Chondrocyte (in vitro differentiated cells): ENCODE measurements at places on chromosomes 3 and 15. TPM values are rescaled to one million over a fixed set of nuclear protein-coding genes. Genes with fewer than 3 reads are reported as not detected.

DNA sequence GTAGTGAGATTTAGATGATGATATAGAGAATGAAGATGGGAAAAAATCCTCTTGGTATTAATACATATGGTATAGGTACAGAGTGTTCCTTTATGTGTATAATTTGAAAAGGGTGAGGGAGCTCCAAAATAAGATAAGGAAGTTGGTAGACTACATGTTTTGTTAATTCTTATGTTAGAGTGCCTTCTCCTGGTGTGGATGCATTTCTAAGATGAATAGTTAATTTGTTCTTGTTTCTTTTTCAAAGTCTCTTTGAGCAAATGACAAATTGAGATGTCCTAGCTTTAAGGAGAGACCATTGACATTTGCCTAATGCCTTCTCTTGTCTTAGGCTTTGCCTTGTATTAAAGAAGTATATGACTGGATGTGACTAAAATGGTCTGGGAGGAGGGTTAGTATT, 34.1 kb downstream of the AKAP13 start:
- H3K27me3 ChIP-seq = no peaks in the 10 kb centered on the region
- H3K4me1 ChIP-seq = peaks cover 53% of the 10 kb centered on the region
- H3K36me3 ChIP-seq = no peaks in the 10 kb centered on the region
- H3K27ac ChIP-seq = peak overlapping the region; percentile 15
- H3K4me3 ChIP-seq = no peak overlapping the region
- DNase-seq = no peak

DNA sequence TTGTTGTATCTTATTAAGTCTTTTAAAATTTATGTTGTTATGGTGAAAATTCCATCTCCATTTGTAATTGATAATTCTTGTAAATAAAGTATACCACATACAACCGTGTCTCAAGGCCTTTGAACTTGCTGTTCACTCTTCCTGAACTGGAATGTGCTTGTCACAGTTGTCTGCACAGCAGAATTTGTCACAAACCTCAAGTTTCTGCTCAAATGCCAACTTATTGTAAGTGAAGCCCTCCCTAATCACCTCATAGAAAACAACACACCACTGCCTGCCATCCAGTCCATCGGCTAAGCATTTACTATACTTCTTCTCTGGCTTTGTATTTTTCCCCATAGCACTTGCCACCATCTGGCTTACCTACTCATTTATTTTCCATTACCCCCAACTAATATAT, 192.3 kb downstream of the THRB start:
- no peak overlapping the region for H3K4me3 ChIP-seq
- peaks cover 41% of the 10 kb centered on the region for H3K4me1 ChIP-seq
- H3K27ac ChIP-seq = no peak overlapping the region
- no peak for DNase-seq
- no peaks in the 10 kb centered on the region for H3K36me3 ChIP-seq

DNA sequence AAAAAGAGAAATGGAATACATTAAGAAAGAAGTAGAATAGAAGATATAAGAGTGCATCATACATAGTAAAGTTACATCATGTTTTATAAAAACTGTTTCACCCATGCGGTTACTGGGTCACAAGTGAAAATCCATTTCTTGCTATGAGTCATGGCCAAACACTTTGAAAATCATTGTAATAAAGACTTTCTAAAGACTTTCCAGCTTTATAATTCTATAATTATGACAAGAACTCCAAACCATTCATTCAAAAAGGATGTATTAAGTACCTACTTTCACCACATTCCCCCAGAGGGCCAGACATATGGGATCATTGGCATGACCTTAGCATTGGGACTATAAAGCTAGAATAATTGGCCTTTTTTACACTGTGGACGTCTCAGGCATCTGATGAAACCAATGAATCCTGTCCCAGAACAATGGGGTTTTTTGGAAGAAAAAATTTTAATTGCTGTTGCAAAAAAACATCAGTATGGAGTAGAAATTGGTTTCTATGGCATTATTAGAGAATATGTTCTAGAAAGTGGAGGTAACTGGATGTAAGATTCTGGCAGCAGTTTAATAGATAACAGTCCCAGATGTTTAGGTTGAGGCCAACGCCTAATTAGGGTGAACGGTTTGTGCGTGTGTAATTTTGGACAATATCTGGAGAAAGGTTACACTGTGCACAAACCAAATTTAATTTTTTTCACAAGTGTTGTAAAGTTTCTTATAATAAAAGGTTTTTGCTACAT, 3.3 kb upstream of the SKIC8 start:
- no peak for DNase-seq
- peaks cover 57% of the 10 kb centered on the region for H3K4me1 ChIP-seq
- H3K36me3 ChIP-seq = no peaks in the 10 kb centered on the region
- peak overlapping the region; percentile 81 for H3K27ac ChIP-seq

DNA sequence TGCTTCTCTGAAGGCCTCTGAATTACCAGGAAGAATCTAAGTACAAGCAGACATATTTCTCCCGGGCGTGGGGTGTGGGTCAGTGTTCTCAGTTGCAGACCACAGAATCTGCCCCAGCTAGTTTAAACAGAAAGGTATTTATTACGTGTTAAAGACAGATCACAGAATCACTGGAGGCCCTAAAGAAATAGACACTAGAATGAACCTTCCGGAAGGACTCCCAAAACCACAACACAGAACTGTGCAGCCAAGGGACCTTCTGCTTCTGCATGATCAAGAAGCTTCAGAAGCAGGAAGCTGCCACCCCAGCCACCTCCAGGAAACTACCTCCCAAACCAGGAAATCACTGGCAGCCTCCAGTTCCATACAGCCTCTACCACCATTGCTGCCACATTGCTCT, 32.7 kb upstream of the ZFAND6 start:
- no peak overlapping the region for H3K4me3 ChIP-seq
- no peak overlapping the region for H3K27ac ChIP-seq
- peaks cover 1% of the 10 kb centered on the region for H3K4me1 ChIP-seq
- peaks cover 8% of the 10 kb centered on the region for H3K27me3 ChIP-seq
- no peak for DNase-seq

DNA sequence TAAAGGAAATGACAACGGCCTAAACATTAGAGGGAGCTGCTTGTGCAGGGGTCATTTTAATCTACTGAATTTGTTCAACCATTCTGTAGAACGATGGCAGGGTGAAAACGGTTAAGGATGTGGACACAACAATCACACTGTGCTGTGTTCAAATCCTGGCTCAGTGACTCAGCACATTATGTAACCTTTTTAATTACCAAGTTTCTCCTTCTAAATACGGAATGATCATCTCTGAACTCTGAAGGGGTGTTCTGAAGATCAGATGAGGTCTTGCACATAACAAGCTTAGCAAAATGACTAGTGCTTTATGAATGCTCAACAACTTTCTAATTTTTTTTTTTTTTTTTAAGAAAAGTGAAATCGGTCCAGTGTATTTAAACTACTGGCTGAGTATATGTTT, 592.8 kb downstream of the FOXP1 start:
- H3K27ac ChIP-seq = peak overlapping the region; percentile 90
- DNase-seq = no peak
- no peaks in the 10 kb centered on the region for H3K27me3 ChIP-seq

GRCh38 chr3:166510382-166510781, 673.2 kb upstream of the BCHE start:
- no peak for DNase-seq
- H3K4me3 ChIP-seq = no peak overlapping the region
- no peak overlapping the region for H3K27ac ChIP-seq
- peaks cover 3% of the 10 kb centered on the region for H3K36me3 ChIP-seq
- H3K27me3 ChIP-seq = no peaks in the 10 kb centered on the region
- no peaks in the 10 kb centered on the region for H3K4me1 ChIP-seq

DNA sequence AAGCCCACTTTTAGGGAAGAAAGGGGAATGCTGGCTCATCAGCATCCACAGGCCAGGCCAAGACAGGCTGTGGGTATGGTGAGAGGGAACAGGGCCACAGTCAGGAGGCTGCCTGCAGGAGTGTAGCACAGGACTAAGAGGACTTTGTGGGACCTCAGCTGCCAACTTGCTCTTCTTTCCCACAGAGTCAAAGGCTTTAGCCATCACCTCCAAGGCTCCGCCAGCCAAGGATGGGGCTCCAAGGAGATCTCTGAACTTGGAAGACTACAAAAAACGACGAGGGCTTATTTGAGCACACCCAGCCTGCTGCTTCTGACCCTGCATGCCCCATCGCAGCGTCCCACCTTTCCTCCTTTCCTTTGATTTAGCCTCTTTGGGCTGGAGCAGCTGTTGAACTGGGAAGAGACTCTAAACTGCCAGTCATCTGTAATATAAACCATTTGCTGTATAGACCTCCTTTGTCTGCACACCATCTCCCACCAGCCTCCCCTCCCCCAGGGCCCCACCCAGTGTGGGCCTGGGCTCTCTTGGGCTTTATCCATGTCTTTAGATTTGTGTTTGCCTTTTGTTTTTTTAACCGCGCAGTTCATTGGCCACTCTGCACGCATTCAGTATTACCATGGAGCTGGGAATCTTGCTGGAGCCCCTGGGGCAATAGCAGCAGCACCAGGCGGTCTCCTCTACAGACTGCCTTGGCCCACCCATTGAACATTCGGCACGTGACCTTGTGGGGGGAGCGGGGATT, 13.1 kb upstream of the ITPKA start:
- peak; percentile 19 for DNase-seq
- no peaks in the 10 kb centered on the region for H3K27me3 ChIP-seq
- no peak overlapping the region for H3K27ac ChIP-seq
- no peak overlapping the region for H3K4me3 ChIP-seq

DNA sequence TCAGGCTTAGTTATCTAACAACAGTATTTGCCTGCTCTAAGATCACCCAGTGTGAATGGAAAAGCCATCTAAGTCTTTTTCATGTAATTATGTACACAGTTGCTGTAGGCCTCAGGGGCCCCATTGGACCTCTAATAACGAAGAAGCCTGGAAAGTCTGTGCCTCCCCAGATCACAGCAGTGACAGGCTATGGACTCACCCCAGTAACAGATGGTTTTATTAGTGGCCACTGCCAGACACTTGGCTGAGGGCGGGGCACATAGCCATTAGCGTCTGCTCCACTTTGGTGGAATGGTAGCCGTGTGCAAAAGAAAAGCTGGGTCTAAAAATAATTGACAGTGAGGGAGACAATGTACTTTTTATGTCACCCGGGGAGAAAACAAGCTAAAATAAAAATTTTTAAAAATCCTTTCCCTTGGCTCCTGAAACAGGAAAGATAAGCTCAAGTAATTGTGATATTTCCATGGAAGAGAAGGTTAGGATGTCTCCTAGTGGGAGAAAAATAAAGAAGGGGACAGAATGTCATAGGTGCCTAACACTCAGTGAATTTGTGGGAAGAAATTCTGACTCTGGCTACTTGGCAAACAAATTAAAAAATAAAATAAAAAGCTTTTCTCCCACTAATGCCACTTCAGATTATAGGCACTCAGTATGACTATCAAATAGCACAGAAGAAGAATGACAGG, 44.3 kb upstream of the ZNF385D start:
- DNase-seq = no peak
- H3K27me3 ChIP-seq = no peaks in the 10 kb centered on the region
- H3K27ac ChIP-seq = no peak overlapping the region
- H3K4me3 ChIP-seq = no peak overlapping the region

GRCh38 chr3:153626158-153626557, 464.1 kb downstream of the RAP2B start:
- H3K27ac ChIP-seq = no peak overlapping the region
- H3K4me1 ChIP-seq = no peaks in the 10 kb centered on the region
- no peak for DNase-seq
- peaks cover 26% of the 10 kb centered on the region for H3K27me3 ChIP-seq
- H3K4me3 ChIP-seq = no peak overlapping the region
- no peaks in the 10 kb centered on the region for H3K36me3 ChIP-seq

- no peak for DNase-seq
- H3K4me1 ChIP-seq = peaks cover 35% of the 10 kb centered on the region
- no peak overlapping the region for H3K27ac ChIP-seq
These were observed 9.6 kb upstream of the ATP13A3 start for GRCh38 chr3:194496217-194496919.

DNA sequence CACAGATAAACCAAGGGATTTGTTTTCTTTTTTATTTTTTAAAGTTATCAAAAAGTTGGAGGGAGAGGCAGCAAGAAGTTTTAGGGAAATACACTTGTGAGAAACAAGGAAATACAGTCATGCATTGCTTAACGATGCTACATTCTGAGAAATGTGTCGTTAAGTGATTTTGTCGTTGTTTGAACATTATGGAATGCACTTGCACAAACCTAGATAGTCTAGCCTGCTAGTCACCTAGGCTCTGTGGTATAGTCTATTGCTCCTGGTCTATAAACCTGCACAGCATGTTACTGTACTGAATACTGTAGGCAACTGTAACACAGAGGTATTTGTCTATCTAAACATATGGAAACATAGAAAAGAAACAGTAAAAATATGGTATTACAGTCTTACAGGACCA, 2.0 kb upstream of the NFKBIZ start:
- no peaks in the 10 kb centered on the region for H3K27me3 ChIP-seq
- no peak overlapping the region for H3K4me3 ChIP-seq
- H3K36me3 ChIP-seq = peaks cover 9% of the 10 kb centered on the region
- DNase-seq = no peak
- peaks cover 31% of the 10 kb centered on the region for H3K4me1 ChIP-seq

- H3K27ac ChIP-seq = no peak overlapping the region
- DNase-seq = no peak
- no peak overlapping the region for H3K4me3 ChIP-seq
- H3K36me3 ChIP-seq = no peaks in the 10 kb centered on the region
- H3K4me1 ChIP-seq = peaks cover 19% of the 10 kb centered on the region
- H3K27me3 ChIP-seq = no peaks in the 10 kb centered on the region
These were observed 196.0 kb upstream of the TOPAZ1 start for GRCh38 chr3:44045476-44046275.

GRCh38 chr3:52119826-52120225, 34.4 kb downstream of the POC1A start:
- H3K36me3 ChIP-seq = peaks cover 5% of the 10 kb centered on the region
- H3K27me3 ChIP-seq = no peaks in the 10 kb centered on the region
- H3K4me3 ChIP-seq = no peak overlapping the region
- H3K4me1 ChIP-seq = peaks cover 3% of the 10 kb centered on the region
- no peak overlapping the region for H3K27ac ChIP-seq
- peak; percentile 21 for DNase-seq

GRCh38 chr15:44222478-44222877, 27.4 kb upstream of the FRMD5 start:
- peaks cover 11% of the 10 kb centered on the region for H3K27me3 ChIP-seq
- no peak for DNase-seq
- no peak overlapping the region for H3K27ac ChIP-seq
- H3K4me1 ChIP-seq = peaks cover 8% of the 10 kb centered on the region
- no peaks in the 10 kb centered on the region for H3K36me3 ChIP-seq
- H3K4me3 ChIP-seq = no peak overlapping the region

SLC28A2 gene
- not detected in 3 replicates for total RNA-seq

TPRG1 gene
- 1.3 to 3.1 TPM (median 3.0 TPM) in 3 replicates for total RNA-seq

EFHB gene
- total RNA-seq = 0.37 to 1.6 TPM (median 1.0 TPM) in 3 replicates

ITIH1 gene
- not detected in 3 replicates for total RNA-seq

CCR8 gene
- total RNA-seq = not detected in 3 replicates
